ENCODE measurements at places on chromosomes 4 and X.

DNA sequence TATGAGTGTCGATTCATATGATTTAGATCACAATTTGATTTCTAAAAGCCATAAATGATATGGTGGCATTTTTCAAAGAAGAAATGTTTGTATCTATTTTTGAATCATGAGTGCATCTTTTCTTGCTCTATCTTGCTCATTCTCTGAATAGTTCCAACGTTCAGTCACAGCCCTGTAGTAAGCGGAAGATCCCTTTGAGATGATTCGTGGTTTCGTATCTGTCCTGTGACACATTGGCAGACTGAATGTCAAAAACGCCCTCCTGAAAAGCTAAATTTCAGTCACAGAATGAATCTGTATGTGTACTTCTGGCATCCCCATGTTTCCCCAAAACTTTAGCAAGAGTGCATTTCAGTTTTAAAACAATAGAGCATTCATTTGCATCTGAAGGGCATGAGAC is 1066.9 kb upstream of the TENM3 start:
- DNase-seq = no peak

GRCh38 chr4:157217708-157218107 is 2.8 kb upstream of the GRIA2 start:
- DNase-seq = no peak

- no peak for DNase-seq
Measured at GRCh38 chrX:22396408-22396807, 123.7 kb downstream of the CBLL2 start.

- DNase-seq = no peak
Measured at GRCh38 chr4:72768364-72768763, 199.3 kb upstream of the ADAMTS3 start.

- peak; percentile 5 for DNase-seq
Measured at GRCh38 chr4:44738615-44739014, 12.3 kb upstream of the GNPDA2 start.
